ENCODE measurements at places on chromosomes 16 and 17.

- DNase-seq = no peak
Measured at GRCh38 chr17:10888858-10889257, 51.0 kb upstream of the PIRT start.

DNA sequence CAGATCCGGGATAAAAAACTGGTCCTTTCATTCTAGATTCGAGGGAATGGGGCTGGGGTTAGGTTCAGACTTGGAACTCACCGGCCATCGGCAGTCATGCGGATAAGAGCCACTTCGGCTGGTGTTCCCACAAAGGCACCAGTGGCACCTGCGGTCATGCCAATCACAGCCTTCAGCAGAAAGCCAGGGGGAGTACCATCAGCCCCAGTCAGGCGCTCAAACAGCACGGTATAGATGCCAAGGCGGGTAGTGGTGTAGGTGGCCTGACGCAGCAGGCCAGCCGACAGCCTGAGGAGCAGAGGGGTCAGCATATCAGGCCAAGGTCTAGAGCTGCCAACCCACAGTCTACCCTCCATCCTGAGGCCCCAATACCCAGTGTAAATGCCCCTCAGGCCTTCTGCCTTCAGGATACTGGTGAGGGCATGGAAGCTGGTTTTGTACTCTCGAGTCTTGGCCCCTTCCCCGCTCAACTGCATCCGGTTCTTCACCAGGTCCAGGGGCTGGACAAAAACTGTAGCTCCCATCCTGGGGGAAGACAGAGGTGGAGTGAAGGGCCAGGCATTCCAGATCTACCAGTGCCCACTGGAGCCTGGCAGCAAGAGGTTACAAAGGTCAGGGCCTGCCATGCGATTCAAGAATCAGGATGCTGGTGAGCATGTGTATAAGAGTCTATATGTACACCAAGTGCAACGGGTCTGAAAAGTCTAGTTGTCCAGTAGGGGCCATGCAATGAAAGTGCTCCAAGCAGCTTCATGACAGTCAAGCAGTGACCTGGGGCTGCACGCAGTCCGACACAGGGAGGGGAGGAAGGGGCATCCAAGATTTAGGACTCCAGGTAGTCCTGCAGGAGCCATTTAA, 929 bp downstream of the SLC25A11 start:
- DNase-seq = no peak

- no peak for DNase-seq
Measured at GRCh38 chr17:33435721-33436301, 142.7 kb upstream of the ASIC2 start.

DNA sequence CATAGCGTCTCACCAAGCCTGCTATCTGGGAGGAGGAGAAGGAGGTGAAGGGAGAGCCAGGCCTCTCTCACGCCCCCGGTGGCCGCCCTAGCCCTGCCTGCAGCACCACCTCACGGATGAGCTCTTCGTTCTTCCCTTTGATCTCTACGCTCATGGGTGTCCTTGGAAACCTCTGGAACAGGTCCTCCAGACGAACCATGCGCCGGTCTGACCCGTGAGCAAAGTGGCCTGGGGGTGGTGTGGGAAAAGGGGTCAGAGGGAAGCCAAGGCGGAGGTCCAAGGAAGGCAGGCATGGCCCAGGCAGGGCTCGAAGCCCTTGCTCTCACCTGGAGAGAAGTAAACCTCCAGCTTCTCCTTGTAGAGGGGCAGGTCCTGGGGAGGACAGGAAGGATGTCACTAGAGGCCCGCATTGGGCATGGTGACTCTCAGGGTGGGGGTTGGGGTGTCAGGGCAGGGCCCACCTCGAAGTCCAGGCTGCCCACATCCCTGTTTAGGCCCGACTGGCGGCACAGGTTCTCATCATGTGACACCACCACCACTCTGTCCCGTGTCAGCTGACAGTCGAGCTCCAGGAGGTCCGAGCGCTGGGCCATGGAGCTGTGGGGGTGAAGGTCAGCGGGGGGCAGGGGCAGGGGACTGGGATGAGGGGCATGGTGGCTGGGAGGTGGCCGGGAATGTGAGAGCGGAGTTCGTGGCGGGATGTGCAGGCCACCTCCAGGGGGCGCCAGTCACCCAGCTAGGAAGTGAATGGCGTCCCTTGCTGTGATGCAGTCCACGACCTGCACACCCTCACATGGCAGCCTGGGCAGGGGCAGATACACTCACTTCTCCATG, 923 bp downstream of the GDPD3 start:
- DNase-seq = peak; percentile 29

DNA sequence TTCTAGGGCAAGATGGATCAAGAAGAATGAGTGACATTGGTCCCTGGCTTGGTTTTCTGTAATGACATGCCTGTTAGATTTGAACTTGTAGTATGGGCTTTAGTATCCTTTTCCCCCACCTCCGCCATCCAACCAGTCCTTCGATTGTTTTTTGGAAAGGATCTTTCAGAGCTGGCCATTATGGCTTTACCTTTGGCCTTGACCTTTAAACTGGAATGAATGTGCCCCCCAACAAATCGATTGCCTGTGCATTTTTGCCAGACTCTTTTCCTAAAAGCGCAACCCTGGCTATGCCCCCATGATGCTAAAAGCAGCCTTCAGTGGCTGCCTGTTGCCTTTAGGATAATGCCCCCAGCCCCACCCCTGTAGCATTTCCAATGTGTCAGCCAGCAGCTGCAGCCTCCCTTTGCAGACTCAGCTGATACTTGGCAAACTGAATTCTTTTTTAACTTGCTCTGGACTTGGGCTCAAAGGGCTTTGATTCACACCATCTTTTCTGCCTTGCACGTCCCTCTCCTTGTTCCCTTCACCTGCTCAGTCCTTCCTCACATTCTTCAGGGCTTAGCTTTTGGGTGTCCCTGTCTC, 4.0 kb downstream of the GPRC5C start:
- DNase-seq = no peak

DNA sequence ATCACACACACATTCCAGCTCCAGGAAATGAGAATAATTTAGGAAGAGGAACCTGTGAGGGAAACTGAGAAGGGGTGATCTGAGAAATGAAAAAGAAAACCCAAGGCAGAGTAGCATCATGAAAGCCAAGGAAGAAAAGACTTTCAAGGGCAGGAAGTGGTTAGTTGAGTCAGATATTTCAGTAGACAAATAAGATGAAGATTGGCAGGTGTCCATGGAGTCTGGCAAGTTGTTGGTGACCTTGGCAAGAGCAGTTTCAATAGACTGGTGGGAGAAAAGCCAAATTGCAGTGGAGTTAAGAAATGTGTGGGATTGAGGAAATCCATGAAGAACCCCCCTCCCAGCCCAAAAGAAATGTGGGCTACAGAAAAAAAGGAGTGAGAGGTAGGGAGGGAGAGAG, 10.7 kb downstream of the GNAO1 start:
- no peak for DNase-seq

DNA sequence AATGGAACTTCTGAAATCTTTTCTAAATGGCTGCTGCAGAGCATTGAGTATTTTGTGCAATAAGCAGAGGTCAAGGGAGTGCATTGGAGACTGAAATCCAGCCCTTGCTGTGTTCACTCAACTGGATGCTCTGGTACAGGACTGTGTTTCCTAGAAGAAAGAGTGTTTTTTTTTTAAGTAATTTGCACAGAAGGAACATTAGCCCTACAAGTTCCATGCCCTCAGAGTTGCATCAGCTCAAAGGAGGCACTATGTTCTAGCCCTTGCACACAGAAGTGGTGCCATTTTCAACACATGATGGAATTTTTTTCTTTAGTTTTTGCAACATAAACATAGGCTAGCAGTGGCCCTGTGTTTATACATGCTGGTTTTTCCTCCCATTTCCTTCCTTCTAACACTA, 144.1 kb upstream of the HLF start:
- DNase-seq = no peak

- no peak for DNase-seq
Measured at GRCh38 chr17:57051886-57052361, 33.1 kb upstream of the AKAP1 start.

- DNase-seq = no peak
Measured at GRCh38 chr16:79257953-79258490, 342.5 kb downstream of the MAF start.

GRCh38 chr17:35214192-35214591, 20.0 kb upstream of the SLC35G3 start:
- no peak for DNase-seq

DNA sequence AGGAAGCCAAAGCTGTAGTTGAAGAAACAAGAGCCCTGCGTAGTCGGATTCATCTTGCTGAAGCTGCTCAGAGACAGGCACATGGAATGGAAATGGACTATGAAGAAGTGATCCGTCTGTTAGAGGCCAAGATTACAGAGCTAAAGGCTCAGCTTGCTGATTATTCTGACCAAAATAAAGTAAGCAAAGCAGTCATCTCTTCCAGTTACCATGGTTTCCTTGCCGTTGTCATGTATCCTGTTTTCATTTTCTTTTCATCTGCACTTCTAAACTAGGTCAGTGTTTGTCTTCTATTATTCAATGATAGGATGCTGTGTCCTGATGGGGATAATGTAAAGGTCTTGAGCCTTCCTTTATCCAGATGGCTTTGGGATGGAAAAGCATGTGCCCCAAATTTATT, 104.3 kb downstream of the STXBP4 start:
- DNase-seq = no peak

DNA sequence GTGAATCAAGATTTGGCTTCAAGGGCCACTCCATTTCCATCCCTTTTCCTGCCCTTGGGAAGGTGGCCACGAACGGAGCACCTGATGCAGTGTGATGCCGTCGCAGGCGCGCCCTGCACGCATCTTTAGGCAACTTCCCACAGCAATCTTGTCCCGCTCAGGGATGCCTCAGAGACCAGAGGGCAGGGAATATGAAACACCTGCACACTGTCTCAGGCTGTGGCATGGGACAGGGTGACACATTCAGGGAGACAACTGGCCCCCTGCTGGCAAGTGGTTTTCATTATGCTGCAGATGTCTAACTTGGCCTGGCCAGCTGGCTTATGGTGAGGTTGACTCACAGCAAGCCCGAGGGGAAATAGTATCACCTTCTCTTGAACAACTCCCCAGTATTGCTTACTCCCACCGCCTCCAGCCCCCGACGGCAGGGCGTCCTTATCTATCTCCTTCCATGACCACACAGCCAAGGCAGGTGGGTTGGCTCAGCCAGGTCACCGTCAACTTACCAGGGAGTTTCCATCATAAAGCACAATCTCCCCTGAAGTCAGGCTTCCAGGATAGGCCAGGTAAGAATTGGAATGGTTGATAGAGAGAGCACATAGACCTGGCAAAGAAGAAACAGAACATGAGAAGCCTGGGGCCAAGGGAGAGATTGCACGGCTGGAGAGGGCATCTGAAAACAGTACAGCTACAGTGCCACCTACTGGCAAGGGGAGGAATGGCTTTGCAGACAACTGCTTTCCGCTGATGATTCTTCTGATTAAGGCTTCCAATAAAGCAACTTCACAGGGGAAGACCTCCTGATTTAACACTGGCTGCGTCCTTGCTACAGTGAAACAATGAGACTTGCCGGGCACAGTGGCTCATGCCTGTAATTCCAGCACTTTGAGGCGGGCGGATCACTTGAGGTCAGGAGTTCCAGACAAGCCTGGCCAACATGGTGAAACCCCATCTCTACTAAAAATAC, 21.1 kb downstream of the WIPI1 start:
- peak; percentile 15 for DNase-seq

DNA sequence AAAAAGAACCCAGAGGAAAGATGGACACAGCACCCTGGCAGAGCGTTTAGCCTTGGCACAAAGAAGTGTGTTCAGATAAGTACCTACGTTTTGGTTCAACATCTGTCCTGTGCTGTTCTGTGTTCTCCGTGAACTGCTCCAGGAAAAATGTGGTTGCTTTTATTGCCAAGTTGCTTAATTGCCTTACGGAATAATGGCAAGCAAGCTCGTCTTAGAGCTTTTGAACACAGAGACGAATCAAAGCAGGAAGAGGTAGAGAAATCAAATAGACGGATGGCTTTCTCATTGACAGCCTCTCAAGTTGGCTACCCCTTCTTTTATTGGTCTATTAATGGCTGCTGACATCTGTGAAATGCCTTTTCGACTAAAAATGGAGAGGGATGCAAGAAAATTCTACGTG, 911.1 kb upstream of the EEF2KMT start:
- no peak for DNase-seq

GRCh38 chr17:39738568-39738901, 797 bp downstream of the GRB7 start:
- DNase-seq = no peak

DNA sequence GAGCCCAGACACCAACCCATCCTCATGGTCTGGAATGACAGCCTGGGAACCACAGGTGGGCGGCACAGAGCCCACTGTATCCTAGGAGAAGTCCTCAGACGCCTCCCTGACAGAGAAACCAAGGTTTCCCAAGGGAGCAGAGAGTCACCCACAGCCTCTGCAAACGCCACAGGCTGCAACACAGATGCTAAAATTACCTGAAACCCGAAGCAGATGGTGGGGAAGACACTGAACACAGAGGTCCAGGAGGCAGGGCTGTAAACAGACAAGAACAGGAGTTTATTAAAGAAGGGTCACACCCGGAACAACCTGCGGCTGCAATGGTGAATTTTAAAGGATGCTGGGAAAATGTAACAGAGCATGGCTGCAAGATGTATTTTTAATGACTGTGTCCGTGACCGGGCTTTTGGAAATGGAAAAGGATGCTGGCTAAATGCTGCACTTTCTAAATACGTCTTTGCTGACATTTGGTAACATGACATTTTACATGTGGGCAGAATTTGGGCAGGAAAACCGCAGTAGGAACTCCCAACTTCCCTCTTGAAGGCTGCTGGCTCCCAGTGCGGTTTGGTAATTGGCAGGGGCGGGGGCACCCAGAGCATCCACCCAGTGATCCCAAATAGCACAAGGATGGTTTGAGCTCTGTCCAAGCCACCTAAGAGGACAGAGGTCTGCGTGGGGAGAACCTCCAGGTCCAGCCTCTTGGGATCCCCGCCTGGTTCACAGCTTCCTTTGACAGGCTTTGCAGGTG, 13.1 kb downstream of the SLC38A8 start:
- DNase-seq = no peak

- no peak for DNase-seq
Measured at GRCh38 chr16:30924913-30925631, 1.7 kb downstream of the FBXL19 start.

- no peak for DNase-seq
Measured at GRCh38 chr16:58563235-58563634, 47.9 kb downstream of the SETD6 start.

GRCh38 chr16:78796221-78796866, 696.9 kb downstream of the WWOX start:
- DNase-seq = no peak

- DNase-seq = no peak
Measured at GRCh38 chr17:10107316-10108165, 90.9 kb downstream of the GAS7 start.

DNA sequence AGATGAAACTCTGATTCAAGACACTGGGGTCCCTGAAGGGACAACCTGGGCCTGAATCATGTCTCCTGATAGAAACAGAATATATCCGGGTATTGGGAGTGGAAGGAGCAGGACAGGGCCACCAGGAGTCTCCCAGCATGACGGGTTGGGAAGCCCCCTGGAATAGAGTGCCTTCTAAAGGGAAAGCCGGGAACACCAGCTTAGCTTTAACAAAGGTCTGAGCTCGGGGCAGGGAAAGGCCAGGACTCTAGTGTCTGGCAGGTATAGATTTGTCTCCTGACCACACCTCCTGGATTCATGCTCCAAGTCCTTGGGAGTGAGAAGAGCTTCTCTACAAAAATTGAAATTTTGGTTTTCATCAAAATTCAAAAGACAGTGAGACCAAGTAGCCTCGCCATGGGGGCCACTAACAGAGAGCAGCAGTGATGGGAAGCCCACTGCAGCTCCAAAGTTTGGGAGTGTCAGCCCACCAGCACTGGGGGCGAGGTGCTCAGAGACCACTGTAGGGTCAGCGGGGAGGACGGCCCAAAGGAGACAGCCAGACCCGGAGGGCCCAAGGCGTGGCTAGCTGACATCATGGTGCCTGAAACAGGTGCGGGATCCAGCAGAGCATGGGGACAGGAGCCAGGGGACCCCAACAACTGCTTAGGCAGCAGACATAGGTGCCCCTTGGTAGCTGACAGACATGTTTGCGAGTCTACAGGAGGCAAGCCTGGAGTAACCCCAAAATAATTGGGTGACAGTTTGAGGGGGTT, 81.0 kb downstream of the C16orf78 start:
- no peak for DNase-seq
